Stimulated activated CD4-positive, alpha-beta T cell treated with anti-CD3 and anti-CD28 coated beads, Interleukin-4, amount 100 ng/mL, for 1 hour (primary cell): ENCODE measurements at places on chromosomes 13 and 19.

DNA sequence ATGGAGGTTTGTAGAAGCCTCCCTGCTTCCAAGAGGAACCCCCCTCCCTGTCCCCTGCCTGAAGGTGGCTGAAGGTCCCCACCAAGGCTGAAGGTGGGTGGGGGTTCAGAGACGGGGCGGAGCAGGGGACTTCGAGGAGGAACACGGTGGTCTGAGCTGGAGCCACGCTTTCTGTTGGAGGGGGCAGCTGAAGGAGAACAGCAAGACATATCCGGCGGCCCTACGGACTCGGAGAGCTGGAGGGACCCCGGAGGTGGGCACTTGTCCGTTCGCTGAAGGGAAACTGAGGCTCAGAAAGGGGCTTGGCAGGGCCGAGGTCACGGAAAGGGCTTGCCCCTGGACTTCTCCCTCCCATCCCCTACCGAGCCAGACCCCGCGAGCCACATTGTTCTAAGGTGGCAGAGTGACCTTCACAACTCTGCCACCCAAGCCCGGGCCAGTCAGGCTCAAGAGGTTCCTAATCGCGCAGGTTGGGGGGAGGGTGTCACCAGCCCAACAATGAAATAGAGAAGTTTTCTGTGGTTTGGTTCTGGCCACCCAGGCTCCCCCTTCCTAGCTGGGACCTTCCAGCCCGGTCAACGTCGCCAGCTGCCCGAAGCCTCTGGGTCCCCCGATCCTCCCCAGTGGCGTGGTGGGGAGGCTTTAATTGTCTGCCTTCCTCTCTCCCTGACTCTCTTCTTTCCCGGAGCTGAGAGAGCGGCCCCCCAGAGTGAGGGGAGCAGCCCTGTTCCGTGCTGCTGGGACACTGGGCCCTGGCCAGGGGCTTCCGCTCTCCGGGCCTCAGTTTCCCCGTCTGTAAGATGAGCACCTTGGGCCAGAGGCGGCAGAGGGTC, 15.5 kb upstream of the KCNN1 start:
- no peak for DNase-seq

DNA sequence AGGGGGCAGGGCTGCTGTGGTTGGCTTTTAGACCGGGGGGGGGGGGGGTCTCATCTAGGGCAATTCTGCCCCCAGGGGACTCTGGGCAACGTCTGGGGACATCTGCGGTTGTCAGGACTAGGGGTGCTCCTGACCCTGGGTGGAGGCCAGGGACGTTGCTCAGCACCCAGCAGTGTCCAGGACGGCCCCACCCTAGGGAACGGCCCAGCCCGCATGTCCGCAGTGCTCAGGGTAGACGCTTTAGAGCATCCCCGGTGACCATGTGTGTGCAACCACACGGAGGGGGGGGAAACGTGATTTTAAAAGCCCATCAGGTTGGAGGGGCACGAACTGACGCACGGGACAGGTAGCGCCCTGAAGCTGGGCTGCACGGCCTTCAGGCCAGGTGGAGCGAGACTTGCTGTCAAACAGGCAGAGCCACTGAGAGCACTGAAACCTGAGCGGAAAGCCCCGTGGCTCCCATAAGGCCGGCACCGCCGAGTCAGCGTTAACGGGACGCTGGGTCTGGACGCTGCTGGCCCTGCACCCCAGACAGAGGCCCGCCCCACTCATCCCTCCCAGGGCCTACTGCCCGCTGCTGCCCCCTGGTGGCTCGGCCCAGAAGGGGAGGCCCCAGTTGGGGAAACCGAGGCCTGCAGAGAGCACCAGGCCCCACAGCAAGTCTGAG, 8.3 kb downstream of the CACTIN start:
- peak; percentile 61 for DNase-seq

GRCh38 chr19:38115271-38115802, 108.7 kb downstream of the DPF1 start:
- no peak for DNase-seq

GRCh38 chr19:5394551-5395505, 54.2 kb upstream of the PTPRS start:
- DNase-seq = no peak

DNA sequence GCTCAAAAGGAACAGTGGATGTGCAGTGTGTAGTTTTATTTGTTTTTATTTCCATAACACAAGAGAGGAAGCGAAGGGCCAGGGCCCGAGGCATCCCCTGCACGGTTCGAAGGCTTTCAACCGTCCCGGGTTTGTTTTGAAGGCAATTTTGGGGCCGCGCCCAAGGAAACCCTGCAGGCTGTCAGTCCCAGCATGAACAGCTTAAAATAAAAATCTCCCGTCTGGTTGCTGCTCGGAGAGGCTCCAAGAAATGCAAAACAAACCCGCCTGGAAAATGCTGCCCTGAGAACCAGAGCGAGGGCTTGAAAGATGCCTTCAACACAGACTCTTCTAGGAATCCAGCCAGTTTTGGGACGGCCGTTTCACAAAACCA, 16.0 kb downstream of the LSM4 start:
- DNase-seq = no peak
